ENCODE measurements at places on chromosomes 11 and 22. TPM values are rescaled to one million over a fixed set of nuclear protein-coding genes. Genes with fewer than 3 reads are reported as not detected.

DNA sequence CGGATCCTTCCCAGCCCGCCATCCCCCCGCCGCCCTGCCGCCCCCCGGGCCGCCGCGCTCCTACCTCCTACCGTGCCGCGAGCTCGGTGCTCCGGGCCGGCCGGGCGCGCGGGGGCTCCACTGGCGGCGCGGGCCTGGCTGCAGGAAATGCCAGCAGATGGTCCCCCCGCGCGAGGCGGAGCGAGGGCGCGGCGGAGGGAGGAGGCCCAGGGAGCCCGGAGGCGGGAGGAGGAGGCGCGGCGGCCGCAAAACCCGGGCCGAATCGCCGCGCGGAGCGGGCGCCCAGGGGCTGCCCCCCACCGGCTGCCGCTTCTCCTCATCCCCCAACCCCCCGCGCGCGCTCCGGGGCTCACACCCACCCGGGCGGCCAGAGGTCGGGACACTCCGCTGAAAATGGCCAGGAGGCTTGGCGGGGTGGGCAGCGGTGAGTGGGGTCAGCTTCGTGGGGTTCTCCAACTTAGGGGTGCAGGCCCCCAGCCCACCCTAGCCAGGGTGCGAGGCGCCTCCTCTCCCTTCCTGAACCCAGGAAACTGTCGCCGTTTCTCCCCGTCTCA lies at the start of gene OSBPL5:
Gene OSBPL5 (minus strand): TSS at position 159 of the 554 bp plus-strand sequence. CDS start 36,162 bp downstream, outside the sequence.
- no peak for DNase-seq

BTG4 gene
- not detected for total RNA-seq

GRCh38 chr11:70270877-70271648 lies 573 bp downstream of the PPFIA1 start:
- DNase-seq: no peak

GRCh38 chr11:69337211-69337721 lies 43.3 kb downstream of the MYEOV start:
- DNase-seq: no peak

- no peak for DNase-seq
Observed at GRCh38 chr22:50167689-50168489, 2.6 kb upstream of the PANX2 start.

- no peak for DNase-seq
Observed at GRCh38 chr22:32620992-32621391, 146.4 kb downstream of the FBXO7 start.

GRCh38 chr22:29152954-29153719 lies 52.6 kb upstream of the EMID1 start:
- no peak for DNase-seq

DNA sequence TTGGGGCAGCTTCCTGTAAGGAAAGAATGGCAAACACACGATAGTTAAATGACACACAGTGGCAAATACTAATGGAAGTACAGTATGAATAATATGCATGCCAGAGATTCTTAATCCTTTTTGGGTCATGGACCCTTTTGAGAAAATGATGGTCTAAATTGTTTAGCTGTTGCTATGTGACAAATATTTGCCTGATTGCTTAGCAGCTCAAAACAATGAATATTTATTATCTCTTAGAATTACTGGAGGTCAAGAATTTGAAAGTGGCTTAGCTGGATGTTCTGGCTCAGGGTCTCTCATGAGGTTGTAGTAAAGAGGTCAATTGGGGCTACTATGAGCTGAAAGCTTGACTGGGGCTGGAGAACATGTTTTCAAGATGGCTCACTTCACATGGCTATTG lies 69.7 kb downstream of the FANCF start:
- no peak for DNase-seq

- DNase-seq: no peak
Observed at GRCh38 chr11:123561431-123561800, 93.0 kb downstream of the SCN3B start.

GRCh38 chr11:124938970-124939369 lies 3.1 kb upstream of the HEPACAM start:
- DNase-seq: no peak

GRCh38 chr11:59770319-59770718 lies 15.1 kb downstream of the STX3 start:
- DNase-seq: no peak

DNA sequence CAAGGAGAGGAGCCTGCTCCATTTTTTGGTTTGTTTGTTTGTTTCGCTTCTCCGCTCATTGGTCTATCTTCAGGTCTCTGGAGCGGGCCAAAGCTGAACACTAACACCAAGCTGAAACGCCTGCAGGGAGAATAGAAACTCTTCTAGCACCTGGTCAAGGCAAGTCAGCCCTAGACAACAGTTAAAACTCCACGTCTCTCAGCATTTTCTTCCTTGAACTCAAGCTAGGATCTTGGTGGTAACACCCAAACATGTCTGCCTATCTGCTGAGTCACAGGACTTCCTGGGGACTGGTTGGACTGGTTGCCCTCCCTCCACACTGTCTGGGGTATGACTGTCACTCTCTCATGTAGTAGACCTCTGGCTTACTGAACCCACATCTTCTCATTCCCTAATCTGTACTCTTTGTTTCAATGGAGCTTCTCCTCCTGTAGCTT lies 23.9 kb upstream of the RBFOX2 start:
- DNase-seq: no peak

DNA sequence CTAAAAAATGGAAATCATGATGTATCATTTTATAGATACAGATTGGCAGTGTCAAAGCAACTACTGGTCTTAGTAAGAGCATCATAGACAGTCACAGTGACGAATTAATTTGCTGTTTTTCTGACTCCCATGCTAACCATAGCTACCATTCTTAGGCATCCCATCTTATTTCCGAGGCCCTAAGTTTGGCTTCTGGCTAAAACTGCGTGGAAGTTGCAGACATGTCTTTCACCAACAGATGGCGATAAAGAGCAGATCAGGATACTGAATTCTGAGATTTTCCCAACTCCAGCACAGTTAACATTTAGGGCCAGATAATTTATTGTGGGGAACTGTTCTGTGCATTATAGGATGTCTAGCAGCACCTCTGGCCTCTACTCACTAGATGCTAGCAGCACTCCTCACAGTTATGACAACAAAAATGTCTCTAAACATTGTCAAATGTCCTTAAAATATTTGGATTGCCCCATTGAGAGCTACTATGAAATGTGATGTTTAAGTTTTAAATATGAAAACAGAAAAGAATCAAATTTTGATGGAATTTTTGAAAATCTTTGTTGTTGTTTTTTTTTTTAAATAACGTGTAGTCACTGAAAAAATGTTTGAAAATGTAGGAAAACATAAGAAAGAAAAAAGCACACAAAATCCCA lies 16.3 kb downstream of the OR2AG2 start:
- no peak for DNase-seq

USH1C gene
- not detected for total RNA-seq

DNA sequence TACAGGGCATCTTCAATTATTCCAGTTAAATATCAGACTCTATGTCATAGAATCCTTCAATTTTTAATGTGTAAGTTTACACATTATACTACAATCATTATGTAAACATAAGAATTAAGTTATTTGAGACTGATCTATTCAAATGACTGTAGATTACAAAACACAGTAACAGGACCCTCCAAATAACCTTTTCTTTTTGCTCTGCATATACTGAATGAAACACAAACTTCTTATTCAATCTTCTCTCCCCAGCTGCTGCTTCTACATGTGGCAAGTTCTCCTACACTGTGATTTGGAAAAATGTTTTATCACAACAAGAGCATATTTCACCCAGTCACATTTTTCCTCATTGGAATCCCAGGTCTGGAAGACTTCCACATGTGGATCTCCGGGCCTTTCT lies at the start of gene OR52J3:
Gene OR52J3 (plus strand): TSS at position 301 of the 400 bp plus-strand sequence. CDS start 0 bp downstream, at position 301.
- DNase-seq: no peak
